ENCODE measurements at places on chromosomes 6 and 20.

- DNase-seq: no peak
Observed at GRCh38 chr6:2725999-2726567, 24.6 kb downstream of the MYLK4 start.

DNA sequence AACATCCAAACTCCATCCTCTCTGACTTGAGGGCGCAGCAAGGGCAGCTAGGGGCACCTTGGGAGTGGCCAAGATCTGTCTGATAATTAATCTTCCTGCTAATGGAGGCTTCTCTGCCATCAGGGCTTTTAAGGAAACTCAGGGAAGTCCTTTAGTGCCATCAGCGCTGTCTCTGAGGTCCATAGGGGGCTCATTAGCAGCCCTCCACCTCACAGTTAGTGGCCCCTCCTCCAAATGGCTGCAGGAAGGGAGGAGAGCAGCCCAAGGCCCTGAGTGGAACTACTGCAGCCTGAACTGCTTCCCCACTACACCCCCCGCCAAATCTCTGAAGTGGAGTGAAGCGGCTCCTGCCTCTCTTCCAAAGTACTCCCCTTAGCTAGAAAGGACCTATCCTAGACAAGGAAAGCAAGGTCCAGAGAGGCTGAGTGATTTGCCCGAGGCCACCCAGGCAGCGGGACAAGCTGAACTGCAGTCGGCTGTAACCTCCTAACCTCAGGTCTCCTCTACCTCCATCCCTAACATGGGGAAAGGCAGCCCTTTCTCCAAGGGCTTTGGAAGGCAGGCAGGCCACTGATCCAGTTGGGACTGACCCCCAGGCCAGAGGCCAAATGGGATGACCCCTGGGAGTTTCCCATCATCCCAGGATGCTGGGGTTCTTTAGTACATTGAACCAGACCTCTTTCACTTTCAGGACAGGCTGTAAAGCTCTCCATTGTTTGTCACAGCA lies 39.5 kb upstream of the ZFAND3 start:
- DNase-seq: no peak

DNA sequence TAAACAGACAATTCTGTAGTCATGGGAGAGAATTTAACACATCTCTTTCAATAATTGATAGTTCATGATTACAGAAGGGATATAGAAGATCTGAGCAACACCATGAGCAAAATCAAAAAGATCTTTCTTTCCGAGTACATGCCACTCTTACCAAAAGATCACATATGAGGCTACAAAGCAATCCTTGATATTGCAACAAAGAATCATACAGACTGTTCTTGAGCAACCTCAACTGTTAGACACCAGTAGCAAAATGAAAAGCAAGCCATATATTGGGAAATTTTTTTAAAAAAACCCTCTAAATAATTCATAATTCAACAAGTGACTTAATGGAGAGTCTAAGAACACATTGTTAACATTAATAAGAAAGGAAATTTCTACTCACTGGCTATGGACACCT lies 3.6 kb upstream of the CD83 start:
- no peak for DNase-seq

DNA sequence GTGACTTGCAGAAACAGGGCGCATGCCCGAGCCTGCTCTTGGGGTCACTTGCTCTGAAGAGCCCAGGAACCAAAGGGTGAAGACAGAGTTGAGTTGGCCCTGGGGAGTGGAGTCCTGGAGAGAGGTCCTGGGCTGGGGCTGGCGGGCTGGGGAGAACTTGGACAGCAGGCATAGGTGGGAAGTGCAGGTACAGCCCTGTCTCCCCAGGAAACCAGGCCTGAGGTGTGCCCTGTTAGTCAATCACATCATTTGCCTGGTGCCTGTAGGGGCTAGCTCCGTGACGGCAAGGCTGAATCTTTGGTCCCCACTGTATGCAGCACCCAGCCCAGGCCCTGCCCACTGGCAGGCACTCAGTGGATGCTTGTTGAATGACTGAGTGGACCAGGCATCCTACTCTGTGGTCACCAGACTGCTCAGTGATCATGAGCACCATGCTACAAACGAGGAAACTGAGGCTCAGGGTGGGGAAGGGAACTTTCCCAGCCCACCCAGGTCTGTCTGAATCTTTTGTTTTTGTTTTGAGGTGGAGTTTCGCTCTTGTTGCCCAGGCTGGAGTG lies 15.6 kb upstream of the NOL4L start:
- DNase-seq: no peak

GRCh38 chr6:33950472-33950881 lies 146.7 kb upstream of the MLN start:
- no peak for DNase-seq

DNA sequence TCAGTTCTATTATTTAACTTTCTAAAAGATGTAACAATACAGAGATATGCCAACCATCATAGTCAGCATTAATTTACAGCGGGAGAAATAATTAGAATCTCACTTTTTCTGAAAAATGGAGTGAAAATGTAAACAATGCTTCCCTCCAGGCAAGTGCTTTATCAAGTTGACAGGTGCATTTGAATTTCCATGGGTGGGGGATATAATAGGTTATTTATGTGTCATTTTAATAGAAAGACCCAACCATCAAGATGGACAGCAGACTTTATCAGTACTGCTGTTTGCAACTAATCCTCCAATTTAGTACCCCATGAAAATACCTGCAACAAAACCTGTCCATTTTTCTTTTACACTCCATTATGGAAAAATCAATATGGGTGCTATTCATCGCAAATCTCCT lies 780.1 kb downstream of the TFAP2A start:
- DNase-seq: no peak

- no peak for DNase-seq
Observed at GRCh38 chr20:54848984-54849538, 373.7 kb downstream of the DOK5 start.

GRCh38 chr6:155543166-155543847 lies 87.7 kb upstream of the NOX3 start:
- no peak for DNase-seq

- peak; percentile 25 for DNase-seq
Observed at GRCh38 chr20:56359212-56360132, 698 bp downstream of the FAM210B start.

DNA sequence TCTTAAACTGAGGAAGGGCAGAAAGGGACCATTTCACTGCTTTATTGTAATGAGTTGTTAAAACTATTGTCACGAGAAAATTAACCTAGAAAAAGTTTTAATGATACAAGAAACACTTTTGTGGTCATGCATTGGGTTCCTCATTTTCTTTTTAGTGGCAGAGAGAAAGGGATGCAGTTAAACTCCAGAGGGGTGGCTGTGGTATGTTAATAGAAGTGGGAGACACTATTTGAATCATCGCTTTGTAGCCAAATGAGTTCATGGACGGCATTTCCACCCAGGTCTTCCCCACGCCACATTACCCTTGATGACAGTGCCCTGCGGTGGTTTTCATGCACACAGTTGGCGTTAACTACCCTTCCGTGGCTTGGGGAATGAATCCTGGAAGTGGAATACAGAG lies 235.6 kb downstream of the PLCB1 start:
- DNase-seq: no peak

DNA sequence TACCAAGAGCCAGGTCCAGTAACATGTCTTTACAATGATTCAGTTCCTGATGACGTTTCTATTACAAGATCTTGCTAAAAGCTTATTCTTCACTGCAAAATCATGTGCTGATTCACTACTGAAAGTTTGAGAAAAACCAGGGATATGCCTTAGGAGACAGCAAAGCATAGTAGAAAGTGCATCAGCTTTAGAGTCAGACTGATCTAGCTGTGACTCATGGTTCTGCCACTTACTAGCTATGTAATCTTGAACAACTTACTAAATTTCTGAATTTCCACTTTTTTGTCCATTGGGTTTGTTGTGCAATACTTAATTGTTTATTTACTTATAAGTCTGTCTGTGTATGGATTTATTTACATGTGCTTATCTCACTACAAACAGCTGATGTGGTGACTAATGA lies 198.5 kb upstream of the RSPO3 start:
- no peak for DNase-seq

GRCh38 chr20:59015812-59016711 lies 3.2 kb upstream of the TUBB1 start:
- no peak for DNase-seq

- DNase-seq: no peak
Observed at GRCh38 chr6:149544646-149545257, 1.1 kb downstream of the PPIL4 start.

DNA sequence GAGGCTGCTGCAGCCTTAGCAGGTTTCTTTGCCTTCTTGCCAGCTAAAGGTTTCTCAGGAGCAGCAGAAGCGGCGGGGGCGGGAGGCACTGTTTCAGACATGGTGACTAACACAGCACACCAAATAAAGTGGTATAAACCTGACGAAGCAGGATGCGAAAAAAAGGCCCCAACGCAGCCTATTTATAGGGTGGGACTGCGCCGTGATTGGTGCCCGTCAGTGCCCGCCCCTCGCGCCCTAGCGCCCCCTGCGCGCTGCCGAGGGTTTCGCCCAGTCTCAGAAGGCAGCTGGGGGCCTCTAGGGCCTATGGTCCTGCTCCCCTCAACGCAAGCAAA lies 55.0 kb downstream of the TRIM38 start:
- DNase-seq: no peak

GRCh38 chr20:22723659-22724058 lies 139.3 kb upstream of the FOXA2 start:
- no peak for DNase-seq

DNA sequence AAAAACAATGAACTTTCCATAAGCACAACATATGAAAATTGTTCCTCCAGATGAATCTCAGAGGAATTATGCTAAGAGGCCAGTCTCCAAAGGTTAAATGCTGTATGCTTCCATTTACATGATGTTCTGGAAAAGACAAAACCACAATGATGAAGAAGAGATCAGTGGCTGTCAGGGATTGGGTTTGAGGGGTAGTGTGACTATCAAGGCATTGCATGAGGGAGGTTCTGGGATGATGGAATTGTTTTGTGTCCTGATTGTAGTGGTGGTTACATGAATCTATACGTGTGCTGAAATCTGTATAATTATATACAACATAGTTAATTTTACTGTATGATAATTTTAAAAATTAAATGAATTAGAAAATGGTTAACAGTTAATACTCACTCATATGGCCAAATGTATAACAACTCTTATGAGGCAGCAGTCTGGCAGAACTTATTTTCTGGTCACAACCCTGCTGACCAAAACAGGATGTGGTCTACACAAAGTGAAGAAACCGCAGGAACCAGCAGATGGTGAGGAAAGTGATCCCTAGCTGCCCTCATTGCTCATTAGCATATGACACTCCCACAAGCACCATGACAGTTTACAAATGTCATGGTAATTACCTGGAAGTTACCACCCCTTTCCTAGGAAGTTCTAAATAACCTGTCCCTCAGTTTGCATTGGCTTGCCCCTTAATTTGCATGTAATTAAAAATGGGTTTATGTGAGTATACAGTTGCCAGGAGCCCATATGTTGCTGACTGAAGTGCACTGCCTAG lies 31.9 kb downstream of the NSFL1C start:
- DNase-seq: peak; percentile 94

DNA sequence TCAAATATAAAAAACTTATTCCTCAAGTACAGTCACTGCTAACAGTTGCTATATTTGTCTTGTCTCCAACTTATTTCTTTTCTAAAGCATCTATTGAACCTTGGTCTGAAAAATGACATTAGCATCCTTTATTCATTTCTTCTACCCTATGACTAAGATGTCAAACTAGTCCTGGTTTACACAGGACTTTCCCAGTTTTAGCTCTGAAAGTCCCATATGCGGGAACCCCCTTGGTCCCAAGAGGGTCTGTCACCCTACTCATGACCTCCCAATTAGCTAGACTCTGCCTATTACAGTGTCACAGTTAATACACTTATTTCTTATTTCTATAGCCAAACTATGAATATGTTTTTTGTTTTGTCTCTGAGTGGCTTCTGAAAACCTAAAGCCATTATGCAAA lies 37.1 kb downstream of the PLEKHG1 start:
- DNase-seq: no peak

DNA sequence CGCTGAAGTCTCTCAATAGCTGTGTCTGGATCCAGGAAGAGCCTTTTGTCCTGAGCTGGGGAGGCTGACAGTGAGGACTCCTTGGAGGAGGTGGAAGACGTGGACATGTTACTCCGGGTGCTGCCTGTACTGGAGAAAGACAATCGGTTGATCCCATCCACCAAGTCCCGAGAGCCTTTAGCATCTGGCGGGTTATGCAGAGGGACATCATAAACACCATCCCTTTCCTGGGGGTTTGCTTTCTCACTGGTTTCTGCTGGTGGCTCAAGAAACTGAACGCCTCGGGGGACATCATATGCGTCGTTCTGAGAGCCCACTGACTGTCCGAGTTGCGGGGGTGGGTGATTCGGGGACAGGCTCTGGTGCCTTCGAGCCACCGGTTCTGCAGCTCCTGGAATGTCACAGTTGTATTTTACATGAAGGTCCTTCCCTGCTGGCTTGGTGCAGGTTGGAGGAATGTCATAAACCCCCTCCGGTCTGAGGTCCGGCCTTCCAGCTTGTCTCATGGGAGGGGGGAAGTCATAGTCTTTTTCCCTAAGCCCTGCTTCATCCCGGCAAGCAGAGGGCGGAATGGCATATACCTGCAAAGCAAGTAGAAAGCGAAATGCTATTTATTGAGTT lies 41.7 kb downstream of the NEDD9 start:
- no peak for DNase-seq

- DNase-seq: no peak
Observed at GRCh38 chr20:57787990-57788781, 78.4 kb upstream of the PMEPA1 start.

DNA sequence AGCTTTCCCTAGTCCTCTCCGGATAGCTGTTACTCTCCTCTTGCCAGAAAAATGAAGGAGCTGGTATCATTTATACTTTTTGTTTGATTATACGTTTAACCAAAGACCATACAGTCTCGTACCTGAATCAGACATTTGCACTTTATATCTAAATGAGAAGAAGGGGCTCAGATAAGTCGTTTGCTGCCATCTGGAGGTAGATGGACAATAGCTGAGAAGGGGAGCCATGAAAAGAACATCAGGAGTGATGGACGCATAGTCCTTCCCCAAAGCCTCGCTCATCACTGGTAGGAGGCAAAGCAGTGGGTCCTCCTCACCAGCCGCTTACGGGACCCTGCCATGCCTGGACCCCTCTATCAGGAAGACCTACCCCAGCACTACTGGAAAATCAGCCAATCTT lies 45.4 kb downstream of the RPF2 start:
- DNase-seq: no peak

GRCh38 chr6:36925809-36926208 lies 28.7 kb upstream of the PI16 start:
- DNase-seq: no peak

DNA sequence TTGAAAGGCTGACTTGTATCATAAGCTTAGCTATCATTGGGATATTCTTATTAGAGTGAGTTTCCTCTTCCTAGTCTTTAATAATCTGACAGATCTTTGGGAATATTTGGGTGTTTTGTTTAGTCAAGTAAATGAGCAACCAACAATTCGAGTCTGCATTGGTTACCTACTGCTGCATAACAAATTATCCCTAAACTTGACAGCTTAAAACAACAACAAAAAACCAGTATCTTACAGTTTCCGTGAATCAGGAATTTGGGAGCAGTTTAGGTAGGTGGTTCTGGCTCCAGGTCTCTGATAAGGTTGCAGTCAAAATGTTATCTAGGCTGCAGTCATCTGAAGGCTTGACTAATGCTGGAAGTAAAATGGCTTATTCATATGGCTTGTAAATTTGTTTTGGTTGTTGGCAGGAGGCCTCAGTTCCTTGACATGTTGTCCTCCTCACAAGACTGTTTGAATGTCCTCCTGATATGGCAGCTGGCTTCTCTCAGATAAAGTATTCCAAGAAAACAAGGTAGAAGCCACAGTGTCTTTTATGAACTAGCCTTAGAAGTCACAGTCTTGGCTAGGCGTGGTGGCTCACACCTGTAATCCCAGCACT lies 7.2 kb downstream of the GTF3C6 start:
- DNase-seq: no peak

GRCh38 chr20:44780226-44780625 lies 30.1 kb downstream of the RIMS4 start:
- no peak for DNase-seq

- no peak for DNase-seq
Observed at GRCh38 chr6:37906121-37906520, 86.6 kb downstream of the ZFAND3 start.
